ENCODE measurements at places on chromosomes 4 and X.

- DNase-seq, result no peak
Observed at GRCh38 chr4:2977211-2978088, 14.1 kb downstream of the GRK4 start.

GRCh38 chrX:48475774-48476577 lies at the start of gene FTSJ1:
FTSJ1 (plus strand) TSS chrX:48476199; CDS start chrX:48478048, 1,849 bp downstream.
- DNase-seq, result peak; percentile 71

- DNase-seq, result no peak
Observed at GRCh38 chr4:88017516-88018297, 10.3 kb downstream of the PKD2 start.

DNA sequence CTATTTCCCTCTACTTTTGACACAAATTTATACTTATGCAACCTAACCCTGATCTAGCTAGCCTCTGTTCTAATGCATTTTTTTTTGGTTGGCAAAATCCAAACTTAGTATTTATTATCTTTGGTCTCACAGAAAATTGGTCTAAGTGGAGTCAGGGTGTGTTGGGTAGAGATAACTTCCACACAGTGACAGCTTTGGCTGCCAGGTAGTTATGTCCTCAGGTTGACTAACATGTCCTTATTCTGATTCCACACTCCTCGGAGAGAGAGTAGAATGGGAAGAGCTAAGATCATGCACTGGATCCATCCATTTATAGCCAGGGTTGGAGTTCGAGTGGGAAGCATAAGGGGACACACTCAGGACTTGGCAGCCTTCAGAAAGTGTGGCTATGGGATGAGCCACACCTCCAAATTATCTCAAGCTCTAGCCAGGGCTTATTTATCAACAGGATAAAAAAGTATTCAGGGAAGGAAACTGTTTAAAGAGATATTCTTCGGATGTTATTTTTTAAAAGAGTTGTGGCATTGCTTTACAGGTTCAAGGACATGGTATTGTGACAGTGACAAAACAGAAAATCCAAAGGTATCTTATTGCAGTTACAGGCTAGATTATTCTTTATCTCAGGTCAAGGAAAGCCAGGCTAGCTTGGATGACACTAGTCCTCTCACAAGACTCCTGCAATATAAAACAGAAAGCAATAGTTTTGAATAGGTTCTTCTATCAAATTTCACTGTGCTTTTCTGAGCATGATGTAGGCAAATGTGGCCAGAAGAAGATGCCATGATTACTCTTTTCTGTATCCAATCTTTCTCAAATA lies 51.5 kb downstream of the NPY1R start:
- DNase-seq, result no peak

DNA sequence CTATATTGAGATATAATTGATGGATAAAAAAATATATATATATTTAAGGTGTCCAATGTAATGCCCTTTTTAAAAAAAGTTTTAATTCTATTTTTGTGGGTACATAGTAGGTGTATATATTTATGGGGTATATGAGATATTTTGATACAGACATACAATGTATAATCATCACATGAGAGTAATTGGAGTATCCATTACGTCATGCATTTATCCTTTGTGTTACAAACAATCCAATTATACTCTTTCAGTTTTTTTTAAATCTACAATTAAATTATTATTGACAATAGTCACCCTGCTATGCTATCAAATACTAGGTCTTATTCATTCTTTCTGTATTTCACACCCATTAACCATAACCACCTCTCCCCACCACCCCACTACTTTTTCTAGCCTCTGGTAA lies 66.3 kb upstream of the DIPK2B start:
- no peak for DNase-seq

DNA sequence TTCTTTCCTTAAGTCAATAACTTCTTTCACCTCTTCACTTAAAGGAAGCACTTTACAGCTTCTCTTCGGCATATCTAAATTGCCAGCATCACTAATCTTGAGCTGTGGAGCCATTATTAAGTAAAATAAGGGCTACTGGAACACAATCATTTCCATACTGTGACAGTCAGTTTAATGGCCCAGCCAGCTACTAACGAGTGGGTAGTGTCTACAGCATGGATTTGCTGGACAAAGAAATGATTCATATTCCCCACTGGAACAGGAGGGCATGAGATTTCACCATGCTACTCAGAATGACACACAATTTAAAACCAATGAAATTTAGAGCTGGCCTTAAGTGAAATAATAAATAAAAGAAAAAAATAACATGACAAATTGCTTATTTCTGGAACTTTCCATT lies 72.1 kb downstream of the DDIT4L start:
- no peak for DNase-seq

- DNase-seq, result no peak
Observed at GRCh38 chr4:105350859-105351490, 122.9 kb downstream of the PPA2 start.

- DNase-seq, result no peak
Observed at GRCh38 chr4:70280567-70280966, 38.2 kb downstream of the CSN3 start.

DNA sequence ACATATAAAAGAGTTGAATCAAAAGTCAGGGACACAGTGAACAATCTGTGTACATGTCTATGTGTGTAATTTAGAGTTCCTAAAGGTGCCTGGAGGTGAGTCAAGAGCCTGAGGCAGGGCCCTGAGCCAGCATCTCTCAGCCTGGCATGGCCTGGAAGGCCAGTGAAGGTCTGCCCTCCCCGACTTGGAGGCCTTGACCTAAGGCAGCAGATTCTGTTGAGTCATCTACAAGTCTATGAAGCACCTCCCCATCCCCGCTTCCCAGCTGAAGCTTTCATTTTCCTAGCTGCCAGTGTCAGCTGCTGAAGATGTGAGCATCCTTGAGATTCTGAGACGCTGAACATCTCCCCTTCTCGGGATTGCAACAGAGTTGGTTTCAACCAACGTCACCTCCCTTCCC lies 583.9 kb downstream of the BCOR start:
- DNase-seq, result no peak

GRCh38 chr4:56656346-56656643 lies 24.8 kb downstream of the HOPX start:
- no peak for DNase-seq

GRCh38 chrX:111443946-111444345 lies 32.0 kb upstream of the DCX start:
- no peak for DNase-seq

GRCh38 chrX:68203211-68203610 lies 230.1 kb downstream of the OPHN1 start:
- no peak for DNase-seq

DNA sequence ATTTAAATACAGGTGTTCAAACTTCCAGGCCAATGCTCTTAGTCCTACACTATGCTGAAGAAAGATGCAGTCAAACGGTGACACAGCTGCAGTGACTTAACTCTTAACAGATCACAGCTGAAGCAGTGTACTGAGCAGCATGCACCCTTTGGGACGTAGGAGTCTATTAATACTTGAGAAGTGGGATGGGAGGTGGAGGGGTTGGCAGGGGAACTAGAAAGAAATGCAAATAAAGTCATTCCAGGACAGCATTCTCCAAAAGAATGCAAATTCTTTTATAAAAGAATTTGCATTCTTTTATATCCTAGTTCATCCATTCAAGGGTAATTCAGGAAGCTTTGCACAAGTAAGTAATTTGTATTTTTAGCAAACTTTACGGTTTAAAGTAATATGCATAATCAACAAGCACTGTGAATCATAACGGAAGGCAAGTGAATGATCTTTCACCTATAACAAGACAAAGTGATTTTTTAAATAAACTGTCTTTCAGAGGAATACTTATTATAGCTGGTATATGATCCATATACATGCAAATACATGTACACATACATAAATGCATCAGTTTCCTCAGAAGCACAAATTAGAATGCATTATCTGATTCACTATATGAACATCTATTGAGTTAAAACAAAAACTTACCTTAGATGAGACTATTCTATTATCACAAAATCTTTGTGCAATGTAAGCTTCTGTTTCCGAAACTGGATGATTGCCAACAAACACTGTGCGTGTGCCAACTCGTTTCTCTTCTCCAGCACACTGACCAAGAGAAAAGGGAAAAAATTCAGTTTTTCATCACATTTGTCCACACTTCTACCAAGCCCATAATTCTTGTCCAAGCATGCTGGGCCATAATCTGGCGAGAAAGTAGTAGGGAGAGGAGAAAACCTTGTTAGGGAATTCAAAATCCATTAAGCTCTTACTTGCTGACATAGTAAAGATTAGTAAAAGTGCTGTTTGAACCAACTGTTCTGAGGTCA lies 106.5 kb downstream of the ATP11C start:
- DNase-seq, result peak; percentile 64

GRCh38 chrX:134885336-134886001 lies 105.3 kb upstream of the SMIM10 start:
- no peak for DNase-seq

DNA sequence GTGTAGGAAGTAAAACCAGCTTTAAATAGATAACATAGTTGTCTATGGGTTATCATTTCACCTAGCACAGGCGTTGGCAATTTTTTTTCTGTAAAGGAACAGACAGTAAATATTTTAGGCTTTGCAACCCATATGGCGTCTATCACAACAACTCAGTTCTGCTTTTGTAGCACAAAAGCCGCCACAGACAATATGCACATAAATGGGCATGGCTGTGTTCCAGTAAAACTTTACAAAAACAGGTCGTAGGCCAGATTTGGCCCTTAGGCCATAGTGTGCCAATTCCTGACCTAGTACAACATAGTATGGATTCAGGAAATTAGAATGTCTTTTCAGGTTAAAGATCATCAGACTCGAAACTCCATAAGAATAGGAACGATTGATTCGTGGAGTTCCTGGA lies 265.3 kb upstream of the GK2 start:
- DNase-seq, result no peak

GRCh38 chr4:13917015-13917414 lies 289.5 kb upstream of the BOD1L1 start:
- DNase-seq, result no peak

- no peak for DNase-seq
Observed at GRCh38 chr4:126568652-126569570, 1063.8 kb upstream of the INTU start.

- no peak for DNase-seq
Observed at GRCh38 chr4:102563000-102563399, 61.8 kb downstream of the NFKB1 start.

GRCh38 chr4:11614426-11614825 lies 185.7 kb upstream of the HS3ST1 start:
- no peak for DNase-seq

DNA sequence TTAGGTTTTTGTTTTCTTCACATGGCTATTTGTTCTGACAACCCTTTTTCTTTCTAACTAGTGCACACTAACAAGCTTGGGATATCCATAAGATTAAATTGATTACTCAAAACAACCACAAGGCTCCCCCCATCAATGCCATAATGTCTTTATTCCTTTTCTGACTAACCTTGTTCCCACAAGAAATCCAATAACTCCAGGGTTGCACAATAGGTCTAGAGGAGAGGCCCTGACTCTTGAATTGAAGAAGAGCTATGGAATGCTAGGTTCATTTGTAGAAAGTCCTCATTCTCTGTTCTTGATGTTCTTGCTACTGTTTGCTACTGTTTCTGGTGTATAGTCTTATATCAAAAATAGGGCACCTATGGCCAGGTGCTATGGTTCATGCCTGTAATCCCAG lies 71.0 kb downstream of the PRRG1 start:
- DNase-seq, result no peak

GRCh38 chr4:2855584-2855983 lies 11.9 kb downstream of the ADD1 start:
- DNase-seq, result no peak

DNA sequence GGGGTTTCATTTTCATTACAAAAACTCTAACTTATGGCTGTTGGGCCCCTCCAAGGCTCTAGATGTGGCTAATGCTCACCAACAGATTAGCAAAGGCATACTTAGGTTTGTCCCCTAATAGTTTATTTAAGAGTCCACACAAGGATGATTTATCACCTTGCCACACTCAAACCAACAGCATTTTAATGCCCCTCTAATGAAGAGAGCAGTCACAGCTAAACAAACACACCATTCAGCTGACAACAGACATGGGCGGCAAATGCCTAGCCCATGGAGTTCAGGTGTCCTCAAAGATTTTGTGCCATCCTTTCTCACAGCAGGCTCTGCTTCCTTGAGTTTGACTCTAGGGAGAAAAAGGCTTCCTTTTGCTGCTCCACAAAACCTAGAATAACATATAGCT lies 61.8 kb upstream of the CITED1 start:
- no peak for DNase-seq

DNA sequence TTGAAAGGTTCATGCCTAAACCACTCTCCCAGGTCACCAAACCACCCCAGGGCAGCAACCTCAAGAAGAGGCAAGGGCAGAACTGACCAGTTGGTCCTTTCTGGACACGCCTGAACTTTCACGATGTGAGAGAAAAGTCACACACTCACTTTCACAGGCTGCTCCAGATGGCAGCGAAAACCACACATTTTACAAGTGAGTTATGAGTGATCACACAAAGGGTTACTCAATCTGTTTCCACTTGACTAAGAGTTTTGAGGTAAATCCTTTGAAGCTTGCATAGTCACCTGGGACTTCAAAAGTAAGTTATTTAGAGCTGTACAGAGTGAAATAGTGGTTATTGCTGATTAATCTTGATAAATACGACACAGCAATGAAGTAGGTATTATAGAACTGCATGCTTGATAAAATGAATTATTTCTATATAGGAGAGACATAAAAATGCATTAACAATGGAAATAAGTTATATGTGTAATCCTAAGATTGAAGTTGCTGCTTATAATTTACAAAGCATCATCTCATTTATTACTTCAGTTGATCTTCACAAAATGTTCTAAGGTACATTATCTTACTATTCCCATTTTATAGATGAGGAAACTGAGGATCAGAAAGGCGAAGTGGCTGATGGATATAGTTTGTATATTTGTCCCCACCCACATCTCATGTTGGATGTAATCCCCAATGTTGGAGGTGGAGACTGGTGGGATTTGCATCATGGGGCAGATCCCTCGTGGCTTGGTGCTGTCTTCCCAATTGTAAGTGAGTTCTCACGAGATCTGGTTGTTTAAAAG lies 103.0 kb upstream of the KLF3 start:
- DNase-seq, result no peak

DNA sequence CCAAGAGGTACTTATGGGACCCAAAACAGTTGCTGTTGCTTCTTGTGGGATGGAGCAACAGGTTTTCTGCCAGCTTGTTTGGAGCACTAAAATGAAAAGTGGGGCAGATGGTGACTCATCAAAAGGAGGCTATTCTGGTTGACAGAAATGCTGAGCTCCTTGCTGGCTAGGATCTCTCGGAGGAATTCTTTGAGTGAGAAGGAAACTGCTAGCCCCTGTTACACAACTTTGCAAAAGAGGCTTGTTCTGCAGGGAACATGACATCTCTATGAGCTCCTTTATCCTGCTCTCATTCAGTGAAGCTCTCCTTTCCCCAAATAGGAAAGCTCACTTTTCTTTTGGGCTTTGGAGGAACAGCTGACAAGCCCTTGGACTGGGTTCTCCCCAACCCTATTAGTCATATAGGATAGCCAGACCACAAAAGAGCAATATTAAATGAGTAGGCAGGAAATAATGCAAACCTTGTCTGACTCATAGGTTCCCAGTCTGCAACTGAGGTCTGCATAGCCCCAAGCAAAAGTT lies 108.3 kb downstream of the CDS1 start:
- no peak for DNase-seq

DNA sequence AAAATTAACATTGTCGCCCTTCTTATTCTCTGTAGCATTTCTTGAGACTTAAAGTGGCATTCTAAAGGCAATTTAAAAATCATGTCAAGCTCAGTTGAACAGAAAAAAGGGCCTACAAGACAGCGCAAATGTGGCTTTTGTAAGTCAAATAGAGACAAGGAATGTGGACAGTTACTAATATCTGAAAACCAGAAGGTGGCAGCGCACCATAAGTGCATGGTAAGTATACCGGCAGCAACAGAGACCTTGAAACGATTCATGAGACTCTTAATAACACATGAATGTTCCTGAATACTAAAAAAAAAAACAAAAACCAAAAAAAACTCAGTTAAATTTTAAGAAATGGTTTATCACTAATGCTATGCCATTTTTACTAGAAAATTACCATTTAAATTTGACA lies 82.4 kb upstream of the HPRT1 start:
- DNase-seq, result peak; percentile 2

Measured in NCI-H526 treated with DMSO at 0.1 percent for 48 hours (cell line).